ENCODE measurements at places on chromosomes 2 and 18.

GRCh38 chr2:37872192-37872750 lies 52.8 kb upstream of the RMDN2 start:
- peaks cover 3% of the 10 kb centered on the region for H3K27me3 ChIP-seq
- no peak for DNase-seq
- peaks cover 21% of the 10 kb centered on the region for H3K4me1 ChIP-seq
- H3K4me3 ChIP-seq: no peak overlapping the region
- no peaks in the 10 kb centered on the region for H3K36me3 ChIP-seq

GRCh38 chr2:99085421-99085820 lies 56.1 kb upstream of the C2orf15 start:
- peaks cover 19% of the 10 kb centered on the region for H3K27me3 ChIP-seq
- DNase-seq: no peak
- H3K4me3 ChIP-seq: no peak overlapping the region
- H3K36me3 ChIP-seq: no peaks in the 10 kb centered on the region

GRCh38 chr2:185012643-185013042 lies 414.3 kb downstream of the ZNF804A start:
- no peak for DNase-seq
- peaks cover 5% of the 10 kb centered on the region for H3K36me3 ChIP-seq
- no peaks in the 10 kb centered on the region for H3K27me3 ChIP-seq

DNA sequence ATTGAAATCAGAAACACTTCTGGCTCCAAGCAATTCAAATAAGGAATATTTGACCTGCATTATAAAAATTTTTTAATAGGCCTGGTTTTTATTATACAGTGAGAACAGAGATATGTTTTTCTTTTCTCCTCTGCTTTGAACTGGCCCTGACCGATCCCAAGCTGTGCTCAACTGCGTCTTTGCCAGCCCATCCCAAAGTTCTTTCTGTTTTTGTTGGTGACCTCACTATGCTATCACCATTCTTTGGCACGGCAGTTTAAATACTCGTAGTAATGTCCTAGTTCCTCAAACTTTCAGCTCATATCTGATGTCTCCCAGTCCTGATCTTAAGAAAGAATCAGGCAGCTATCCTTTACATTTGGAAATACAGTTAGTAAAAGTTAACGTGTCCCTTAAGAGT lies 42.3 kb upstream of the NETO1 start:
- no peaks in the 10 kb centered on the region for H3K4me1 ChIP-seq
- no peak overlapping the region for H3K4me3 ChIP-seq
- no peaks in the 10 kb centered on the region for H3K27me3 ChIP-seq
- H3K27ac ChIP-seq: no peak overlapping the region
- DNase-seq: no peak
